Dermis blood vessel endothelial cell (primary cell): ENCODE measurements at places on chromosomes 1 and 21.
A peak's percentile ranks its signal among the peaks of the same experiment; 100 is the strongest.

DNA sequence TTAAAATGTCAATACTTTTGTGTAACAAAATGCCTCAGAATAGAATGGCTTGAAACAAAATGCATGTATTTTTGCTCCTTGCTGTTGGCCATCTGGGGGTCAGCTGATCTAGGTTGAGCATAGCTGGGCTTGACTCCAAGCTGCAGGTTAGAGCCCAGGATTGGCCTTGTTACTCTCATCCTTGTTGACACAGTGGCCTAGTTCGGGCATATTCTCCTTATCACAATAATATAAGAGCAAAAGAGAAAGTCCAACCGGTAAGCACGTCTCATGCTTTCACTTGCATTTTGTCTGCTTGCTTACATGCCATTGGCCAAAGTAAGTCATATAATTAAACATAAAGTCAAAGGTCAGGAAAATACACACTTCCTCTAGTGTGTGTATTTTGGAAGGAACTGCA is 456.2 kb downstream of the KCNT2 start:
- no peak for DNase-seq

GRCh38 chr1:183218971-183219615 is 33.0 kb downstream of the LAMC2 start:
- peak; percentile 73 for DNase-seq

- DNase-seq = no peak
Measured at GRCh38 chr1:201739080-201739479, 89.9 kb upstream of the IPO9 start.

DNA sequence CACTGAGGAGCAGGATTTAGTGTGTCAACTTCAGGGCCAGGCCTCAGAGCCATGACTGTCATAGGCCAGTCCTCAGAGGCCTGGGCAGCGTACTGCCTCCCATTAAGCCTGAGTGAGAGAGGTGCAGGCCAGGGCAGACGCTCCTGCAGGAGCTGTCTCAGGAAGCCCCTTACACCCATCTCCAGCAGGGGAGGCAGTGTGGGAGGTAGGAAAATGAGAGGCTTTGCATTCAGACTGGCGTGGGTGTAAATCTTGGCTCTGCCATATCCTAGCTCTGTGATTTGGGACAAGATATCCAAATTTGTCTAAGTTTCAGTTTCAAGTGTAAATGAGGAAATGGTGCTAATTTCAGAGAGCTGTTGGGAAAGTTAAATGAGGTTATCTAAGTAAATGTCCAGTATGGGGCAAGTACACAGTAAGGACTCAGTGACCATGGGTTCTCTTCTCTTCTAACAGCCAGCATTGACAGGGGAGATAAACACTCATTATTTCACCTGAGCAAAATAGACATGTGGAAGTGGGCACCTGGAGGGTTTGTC is 184.1 kb downstream of the ZSCAN20 start:
- no peak for DNase-seq

DNA sequence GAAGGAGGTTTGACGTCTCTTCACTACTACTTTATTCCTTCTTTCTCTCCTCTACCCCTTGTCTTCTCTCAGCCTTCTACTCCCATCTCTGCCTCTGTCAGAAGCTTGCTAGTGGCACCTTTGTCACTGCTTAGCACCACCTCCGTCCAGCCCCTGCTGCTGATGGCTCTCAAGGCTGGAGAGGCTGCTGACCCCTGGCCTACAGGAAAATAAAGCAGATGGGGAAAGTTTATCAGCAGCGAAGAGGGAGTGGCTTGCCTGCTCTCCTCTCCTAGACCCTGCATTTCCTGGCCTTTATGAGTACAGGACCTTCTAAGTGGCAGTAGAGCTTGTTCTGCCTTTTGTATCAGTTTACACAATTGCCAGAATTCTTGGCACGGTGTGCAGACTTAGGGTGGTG is 27.0 kb downstream of the PROX1 start:
- DNase-seq = no peak

DNA sequence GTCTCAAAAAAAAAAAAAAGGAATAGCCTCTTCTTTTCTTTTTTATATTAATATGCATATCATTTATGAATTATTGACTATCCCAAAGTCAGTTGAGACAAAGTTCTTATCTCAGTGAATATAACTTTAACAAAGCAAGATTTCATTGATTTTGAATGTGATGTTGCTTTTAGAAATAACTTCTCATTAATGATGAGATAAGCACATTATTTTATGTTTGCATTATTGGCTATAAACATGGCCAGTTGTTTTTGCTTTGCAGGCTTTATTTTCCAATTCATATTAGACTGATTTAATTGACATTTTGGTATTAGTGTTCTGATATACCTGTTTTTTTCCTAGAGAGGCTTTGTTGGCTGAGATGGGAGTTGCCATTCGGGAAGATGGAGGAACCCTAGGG is 81.3 kb downstream of the KIF1B start:
- no peak for DNase-seq

DNA sequence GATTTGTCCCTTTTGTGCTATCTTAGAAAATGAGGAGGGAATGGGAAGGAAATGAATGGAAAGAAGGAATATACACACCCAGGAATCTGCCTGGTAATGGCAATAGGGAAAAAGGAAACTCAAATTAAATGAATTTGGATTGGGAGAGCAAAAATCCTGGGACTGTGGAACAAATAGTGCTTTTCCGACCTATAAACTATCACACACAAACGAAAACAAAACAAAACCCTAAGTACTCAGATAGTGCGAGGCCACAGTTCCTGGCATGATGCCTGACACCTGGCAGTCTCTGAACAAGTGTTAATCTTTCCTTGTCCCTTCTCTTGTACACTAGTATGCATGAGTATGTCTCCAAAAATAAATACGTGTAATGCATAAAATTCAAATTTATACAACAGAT is 319.8 kb upstream of the SPAG17 start:
- no peak for DNase-seq

DNA sequence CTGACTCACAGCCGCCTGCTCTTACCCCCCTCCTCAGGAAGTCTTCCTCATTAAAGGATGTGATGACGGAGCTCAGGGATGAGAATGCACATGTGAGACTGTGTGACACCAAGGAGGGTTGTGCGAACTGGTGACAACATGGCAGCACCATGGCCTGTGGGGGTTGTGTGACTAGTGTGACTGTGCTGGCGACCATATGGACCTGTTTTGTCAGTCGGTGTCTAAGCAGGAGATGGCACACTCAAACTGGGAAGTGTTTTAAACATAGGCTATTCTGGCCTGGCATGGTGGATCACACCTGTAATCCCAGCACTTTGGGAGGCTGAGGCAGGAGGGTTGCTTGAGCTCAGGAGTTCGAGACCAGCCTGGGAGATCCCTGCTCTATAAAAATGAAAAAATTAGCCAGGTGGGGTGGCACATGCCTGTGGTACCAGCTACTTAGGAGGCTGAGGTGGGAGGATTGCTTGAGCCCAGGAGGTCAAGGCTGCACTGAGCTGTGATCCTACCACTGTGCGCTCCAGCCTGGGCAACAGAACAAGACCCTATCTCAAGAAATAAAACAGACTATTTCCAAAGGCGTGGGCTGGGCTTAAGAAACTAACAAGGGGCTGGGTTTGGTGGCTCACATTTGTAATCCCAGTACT is 7.4 kb downstream of the TRNP1 start:
- DNase-seq = peak; percentile 92

DNA sequence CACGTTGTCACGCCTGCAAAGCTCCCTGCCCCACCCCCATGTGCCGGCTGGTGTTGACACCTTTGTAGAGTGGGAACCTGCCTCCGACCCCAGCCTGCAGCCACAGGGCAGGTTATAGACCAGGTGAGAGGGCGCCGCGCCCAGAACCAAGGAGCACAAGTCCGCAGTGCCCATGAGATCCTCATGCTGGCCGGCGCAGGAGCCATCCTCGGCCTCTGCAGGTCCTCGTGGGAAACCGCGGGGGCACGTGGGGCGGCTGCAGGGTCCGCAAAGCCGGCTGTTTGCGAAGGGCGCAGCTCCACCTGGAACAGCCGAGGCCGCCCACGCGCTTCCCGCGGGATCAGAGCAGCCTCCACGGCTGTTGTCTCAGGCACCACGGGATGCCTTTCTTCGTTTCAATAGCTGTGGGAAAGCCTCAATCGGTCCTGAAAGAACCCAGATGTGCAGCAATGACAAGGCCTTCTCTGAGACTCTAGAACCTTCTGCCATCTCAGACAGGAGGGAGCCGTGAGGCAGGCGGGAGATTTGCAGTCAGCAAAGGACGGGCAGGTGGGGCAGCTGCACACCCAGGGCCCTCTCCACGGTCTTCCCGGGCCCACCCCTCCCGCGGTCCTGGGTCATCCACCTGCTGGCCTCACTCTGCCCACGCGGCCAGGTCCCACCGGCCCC is 29.9 kb downstream of the POFUT2 start:
- DNase-seq = no peak

GRCh38 chr1:206107168-206107544 is 10.0 kb downstream of the AVPR1B start:
- no peak for DNase-seq

- DNase-seq = no peak
Measured at GRCh38 chr1:55200667-55201066, 14.5 kb downstream of the USP24 start.

DNA sequence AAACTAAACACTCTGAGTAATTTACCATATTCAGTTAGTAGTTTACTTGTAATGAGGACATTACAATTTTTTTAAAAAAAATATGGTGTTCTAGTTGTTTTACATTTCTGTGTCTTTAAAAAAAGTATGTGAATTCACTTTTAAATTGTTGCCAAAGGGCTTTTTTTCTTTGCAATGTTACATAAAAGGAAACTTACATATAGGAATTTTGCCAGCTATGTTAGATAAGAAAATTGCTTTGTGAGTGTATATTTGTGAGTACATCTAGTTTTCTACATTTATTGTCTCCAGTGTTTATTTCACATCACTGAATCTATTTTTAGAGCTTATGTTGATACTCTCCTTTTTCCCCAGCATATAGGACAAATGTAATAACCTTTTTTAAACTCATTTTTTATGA is 206.8 kb downstream of the GPR52 start:
- no peak for DNase-seq

DNA sequence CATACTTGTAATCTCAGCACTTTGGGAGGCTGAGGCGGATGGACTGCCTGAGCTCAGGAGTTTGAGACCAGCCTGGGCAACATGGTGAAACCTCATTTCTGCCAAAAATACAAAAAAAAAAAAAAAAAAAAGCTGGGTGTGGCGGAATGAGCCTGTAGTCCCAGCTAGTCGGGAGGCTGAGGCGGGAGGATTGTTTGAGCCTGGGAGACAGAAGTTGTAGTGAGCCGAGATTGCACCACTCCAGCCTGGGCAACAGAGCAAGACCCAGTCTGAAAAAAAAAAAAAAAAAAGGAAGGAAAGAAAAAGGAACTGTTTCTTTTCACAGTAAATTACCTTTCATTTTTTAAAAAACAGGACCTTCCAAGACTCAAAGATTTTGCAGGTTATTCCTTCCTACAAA is 29.5 kb downstream of the LIN9 start:
- DNase-seq = no peak

GRCh38 chr1:201414051-201414738 is 7.3 kb downstream of the TNNI1 start:
- no peak for DNase-seq

- no peak for DNase-seq
Measured at GRCh38 chr1:169741666-169742394, 8.0 kb upstream of the SELE start.

DNA sequence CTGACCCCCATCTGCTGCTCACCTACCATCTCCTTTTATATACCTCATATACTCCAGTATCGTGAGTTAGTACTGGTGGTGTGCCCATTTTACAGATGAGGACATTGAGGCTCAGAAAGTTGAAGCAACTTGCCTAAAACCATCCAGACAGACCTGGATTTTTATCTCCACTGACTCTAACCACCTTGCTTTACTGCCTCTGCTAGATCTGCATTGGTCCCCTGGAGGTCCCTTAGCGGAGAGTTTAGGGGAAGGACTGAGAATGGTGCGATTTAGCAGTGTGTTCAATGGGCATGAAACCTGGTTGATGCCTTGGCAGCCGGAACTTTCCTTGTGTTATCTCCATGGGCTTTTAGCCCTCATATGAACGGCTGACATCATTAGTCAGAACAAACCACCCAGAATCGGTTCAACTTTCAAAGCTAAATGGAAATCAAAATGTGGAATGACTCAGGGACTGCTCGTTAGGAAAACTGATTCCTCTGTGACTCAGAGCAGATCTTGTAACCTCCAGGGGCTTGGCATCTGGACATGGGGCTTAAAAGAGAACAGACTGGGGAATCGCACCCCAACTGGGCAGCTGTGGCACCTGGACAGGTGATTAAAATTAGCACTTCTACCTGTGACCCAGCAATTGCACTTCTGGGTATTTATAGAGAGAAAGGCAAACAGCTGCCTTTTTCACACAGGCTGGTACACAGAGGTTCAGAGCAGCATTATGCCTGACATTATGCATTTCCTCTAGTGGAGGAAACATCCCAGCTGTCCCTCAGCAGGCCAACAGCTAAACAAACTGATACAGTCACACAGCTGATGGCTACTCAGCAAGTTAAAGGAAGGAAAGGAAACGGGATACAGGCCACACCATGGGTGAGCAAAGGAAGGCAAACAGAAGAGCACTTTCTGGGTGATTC is 25.3 kb downstream of the TMEM51 start:
- DNase-seq = peak; percentile 88

DNA sequence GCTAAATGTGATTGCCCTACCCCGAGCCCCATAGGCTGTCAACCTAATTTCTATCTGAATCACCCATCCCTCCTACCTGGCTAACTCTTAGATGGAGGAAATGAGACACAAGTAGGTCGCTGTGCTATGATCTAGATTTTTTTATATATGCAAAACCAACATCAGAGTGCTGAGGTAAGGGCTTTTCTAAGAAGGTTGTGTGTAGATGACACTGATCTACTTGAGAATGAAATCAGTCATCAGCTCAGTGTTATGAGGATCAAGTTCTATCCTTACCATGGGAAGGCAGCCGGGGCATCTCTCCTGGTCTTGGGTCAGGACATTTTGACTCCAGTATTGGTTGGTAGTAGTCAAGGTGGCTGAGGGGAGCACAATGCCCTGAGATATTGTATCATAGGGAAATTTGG is 23.6 kb downstream of the SLAMF1 start:
- no peak for DNase-seq

GRCh38 chr1:14740016-14740415 is 141.5 kb downstream of the KAZN start:
- no peak for DNase-seq

GRCh38 chr1:223759273-223759672 is 46.9 kb downstream of the CAPN2 start:
- no peak for DNase-seq

GRCh38 chr1:245041058-245041698 is 113.6 kb upstream of the KIF26B start:
- DNase-seq = no peak

DNA sequence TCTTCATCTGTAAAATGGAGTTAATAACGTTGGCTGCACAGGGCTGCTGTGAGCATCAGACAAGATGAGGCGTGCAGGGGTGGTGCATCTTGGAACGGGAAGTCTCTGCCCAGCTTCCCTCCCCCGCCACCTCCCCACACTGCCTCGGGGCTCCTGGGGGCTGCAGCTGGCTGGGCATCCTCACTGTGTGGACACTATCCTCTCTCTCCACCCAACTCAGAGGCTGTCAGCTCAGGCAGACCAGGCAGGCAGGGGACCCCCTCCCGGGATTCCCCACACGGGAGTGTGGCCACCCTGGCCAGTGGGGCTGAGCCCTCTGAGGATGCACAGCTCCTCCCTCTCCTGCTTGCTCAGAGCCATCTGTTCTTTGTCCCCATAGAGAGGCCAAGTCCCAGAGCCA is 122.7 kb downstream of the CCDC185 start:
- no peak for DNase-seq
